NB4 (cell line): ENCODE measurements at places on chromosomes 2 and 18.

DNA sequence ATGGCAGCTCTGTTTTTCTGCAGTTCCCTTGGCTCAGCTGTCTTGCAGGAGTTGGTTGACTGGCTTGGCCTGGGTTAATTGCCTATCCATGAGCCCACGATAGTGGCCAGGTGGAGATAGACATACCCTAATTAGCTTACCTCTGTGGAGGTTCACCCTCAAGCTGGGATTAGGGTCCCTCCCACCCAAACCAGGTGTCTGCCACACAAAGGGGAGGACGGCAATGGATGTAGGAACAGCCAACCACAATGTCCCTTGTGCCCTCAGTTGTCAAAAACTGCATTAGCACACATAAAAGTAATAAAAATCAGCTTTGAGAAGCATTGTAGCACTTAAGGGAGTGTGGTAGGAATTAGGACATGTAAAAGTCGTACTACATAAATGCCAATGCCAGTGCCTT, 4.2 kb downstream of the CYP27A1 start:
- DNase-seq = no peak

DNA sequence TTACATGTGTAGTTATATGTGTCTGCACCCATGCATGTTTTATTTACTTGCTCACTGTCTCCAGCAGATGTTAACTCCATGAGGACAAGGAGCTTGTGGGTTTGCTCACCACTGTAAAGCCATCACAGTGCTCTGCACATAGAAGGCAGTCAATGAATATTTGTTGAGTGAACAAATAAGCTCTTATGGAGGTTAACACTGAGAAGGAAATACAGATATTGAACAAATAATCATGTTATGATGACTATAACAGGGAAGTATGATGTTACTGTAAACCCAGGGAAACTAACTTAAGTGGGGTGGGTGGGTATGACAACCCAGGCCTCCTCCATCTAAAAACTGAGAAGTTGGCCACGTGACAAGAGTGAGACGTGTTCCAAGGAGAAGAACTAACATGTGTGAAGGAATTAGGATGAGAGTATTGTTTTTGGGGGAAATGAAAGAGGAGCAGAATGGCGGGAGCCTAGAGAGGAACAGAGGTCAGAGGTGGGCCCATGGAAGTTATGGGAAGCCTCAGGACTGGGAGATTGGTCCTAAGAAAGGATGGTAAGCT, 6.0 kb upstream of the FAM117B start:
- DNase-seq = no peak

DNA sequence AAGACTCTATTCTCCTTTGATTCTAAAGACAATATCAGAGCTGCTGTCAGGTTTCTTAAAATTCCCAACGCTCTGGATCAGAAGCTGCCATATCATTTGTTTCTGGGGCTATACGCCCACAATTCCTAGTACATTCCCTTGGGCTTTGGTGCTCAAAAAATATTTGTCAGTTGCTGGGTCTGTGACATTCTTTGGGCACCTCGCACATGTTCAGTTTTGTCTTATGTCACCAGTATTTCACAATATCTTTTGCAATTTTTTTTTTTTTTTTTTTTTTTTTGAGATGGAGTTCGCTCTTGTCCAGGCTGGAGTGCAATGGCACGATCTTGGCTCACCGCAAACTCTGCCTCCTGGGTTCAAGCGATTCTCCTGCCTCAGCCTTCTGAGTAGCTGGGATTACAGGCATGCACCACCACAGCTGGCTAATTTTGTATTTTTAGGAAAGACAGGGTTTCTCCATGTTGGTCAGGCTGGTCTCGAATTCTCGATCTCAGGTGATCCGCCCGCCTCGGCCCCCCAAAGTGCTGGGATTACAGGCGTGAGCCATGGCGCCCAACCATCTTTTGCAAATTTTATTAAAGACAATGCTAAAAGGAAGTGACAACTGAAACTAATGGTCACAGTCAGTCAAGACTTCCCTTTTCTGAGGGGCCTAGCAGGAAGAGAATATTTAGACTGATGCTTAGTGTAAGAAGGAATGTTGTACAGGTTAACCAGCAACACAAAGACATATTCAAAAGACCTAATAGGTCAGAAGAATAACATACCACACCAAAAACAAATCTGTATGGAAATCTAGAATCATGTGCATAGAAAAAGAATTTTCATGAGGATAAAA, 6.8 kb downstream of the ZNF397 start:
- peak; percentile 55 for DNase-seq

GRCh38 chr18:39667905-39668304, 2102.3 kb upstream of the CELF4 start:
- no peak for DNase-seq

DNA sequence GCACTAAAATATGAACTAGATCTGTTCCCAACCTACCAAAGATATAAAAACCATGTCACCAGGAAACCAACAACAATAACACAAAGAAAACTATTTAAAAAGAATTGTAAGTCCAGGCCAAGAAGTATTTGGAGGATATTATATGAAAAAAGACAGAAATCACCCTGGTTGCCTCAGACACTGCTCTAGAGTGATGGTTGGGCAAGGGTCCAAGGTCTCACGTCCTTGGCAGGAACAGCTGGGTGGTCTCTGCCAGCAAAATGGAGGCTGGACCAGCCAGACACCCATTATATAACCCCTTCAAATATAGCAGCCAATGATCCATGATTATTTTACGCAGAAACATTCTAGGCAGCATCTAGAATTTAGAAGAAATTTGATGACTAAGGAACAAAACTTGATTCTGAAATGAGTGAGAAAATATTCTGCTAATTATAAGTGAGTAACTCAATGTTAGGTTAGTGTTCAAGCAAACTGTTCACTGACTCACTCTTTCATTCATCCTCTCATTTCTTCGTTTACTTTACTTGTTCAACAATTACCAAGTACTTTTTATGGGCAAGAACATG, 35.4 kb downstream of the MRPL35 start:
- DNase-seq = no peak

- no peak for DNase-seq
Observed at GRCh38 chr18:13283746-13284145, 65.2 kb downstream of the LDLRAD4 start.

- no peak for DNase-seq
Observed at GRCh38 chr2:25989154-25989553, 6.9 kb upstream of the KIF3C start.

- DNase-seq = peak; percentile 49
Observed at GRCh38 chr2:70002241-70002899, 40.9 kb upstream of the ASPRV1 start.

DNA sequence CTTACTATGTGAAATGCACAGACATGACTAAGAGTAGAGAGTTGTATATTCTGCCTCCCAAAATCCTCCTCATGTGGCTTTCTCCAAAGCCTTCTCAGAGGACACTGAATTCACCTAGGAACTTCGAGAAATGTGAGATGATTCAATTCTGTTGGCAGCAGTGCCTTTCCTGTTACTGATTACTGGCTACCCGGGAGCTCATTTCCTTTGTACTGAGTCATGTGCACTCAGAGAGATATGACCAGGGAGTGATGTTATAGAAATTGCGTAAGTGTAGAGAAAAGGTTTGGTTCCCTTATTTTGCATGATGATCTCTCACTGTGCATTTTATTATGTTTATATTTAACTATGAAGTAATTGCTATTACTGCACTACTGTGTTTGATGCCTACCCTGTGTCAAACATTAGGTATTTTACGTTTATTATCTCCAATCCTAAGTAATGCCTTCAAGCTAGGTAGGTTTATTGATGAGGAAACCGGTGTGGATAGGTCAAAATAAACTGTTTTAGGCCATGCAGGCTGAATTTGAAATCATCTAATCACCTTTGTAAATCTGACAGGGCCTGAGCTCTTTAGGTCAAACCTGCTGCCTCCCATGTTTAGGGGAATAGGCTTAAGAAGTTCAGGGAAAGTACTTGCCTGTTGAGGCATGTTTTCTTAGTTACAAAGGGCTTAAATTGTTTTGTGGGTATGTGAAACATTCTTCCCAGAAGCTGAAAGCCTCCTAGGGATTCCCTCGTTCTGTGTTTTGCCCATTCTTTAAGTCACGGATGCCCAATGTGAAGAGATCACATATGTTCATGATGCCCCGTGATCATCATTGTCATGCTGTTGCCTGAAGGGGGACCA, 86.8 kb downstream of the FMNL2 start:
- peak; percentile 91 for DNase-seq

GRCh38 chr2:127086990-127087790, 19.8 kb downstream of the BIN1 start:
- peak; percentile 97 for DNase-seq

- no peak for DNase-seq
Observed at GRCh38 chr18:79224381-79224780, 155.2 kb downstream of the ATP9B start.

GRCh38 chr2:170235860-170236679, 58.1 kb downstream of the MYO3B start:
- DNase-seq = peak; percentile 73

DNA sequence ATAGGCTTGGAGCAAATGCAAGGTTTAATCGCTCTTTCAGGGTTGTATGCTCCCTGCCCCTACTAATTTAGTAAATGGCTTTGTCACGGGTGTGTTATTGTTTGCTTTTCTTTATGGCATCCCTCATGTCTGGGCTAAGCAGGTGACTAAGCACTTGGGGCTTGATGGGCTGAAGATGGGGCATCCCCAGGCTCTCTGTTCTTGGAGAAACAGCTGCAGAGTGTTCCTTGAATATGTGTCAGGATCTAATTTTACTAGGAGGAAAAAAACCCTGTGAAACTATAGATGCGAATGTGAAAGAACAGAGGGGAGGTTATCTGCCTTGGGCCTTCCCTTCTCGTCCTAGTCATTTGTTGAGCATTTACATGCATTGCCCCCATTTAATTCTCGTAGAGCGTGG, 94.7 kb upstream of the TAF1B start:
- no peak for DNase-seq

- DNase-seq = no peak
Observed at GRCh38 chr2:206981086-206981674, 41.9 kb downstream of the CPO start.

- peak; percentile 64 for DNase-seq
Observed at GRCh38 chr2:152319822-152320570, 15.0 kb upstream of the FMNL2 start.

GRCh38 chr2:50556934-50557575, 474.9 kb downstream of the NRXN1 start:
- no peak for DNase-seq

DNA sequence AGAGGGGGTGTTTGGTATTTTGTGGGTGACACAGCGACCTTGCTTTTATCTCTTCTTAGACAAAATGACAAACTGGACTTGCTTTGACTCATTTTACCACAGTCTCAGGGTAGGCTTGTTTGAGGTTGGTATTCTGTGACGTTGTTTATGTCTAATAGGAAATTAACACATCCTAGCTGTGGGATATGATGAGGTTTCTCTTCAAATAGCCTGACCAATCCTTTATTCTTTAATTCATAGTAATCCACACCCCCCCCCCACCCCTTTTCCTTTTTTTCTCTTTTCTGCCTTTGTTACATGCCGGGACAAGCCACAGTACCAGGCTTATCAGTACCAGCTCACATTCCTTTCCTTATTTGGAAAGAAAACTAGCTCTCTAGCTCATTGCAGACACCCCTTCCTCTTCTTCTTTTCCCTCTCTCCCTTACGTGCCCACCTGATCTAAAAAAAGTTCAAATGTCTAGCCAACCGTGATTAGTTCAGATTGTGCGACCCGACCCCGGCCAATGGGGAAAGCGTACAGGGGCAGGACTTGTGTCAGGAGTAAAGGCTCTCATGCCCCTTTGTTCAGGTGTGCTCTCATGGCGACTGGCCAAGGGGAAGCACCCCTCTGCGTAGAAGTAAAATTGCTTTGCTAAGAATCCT, 52.2 kb upstream of the PTPRM start:
- DNase-seq = no peak

DNA sequence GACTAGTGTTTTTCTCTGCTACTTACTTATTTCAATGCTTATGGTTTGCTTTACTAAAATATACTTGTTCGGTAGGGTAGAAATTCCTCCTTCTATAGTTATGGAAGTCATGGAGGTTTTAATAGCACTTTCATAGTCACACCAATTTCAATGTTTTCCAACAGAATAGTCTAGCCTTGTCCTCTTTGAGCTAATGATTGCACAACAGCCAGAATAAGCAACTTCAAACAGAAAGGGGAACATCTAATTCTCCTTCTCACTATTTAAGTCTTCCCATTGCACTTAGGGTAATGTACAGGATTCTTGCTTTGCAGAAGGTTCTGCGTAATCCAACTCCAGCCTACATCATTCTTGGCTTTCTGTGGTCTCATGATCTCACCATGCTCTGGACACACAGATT, 287.7 kb upstream of the GCFC2 start:
- DNase-seq = peak; percentile 4

DNA sequence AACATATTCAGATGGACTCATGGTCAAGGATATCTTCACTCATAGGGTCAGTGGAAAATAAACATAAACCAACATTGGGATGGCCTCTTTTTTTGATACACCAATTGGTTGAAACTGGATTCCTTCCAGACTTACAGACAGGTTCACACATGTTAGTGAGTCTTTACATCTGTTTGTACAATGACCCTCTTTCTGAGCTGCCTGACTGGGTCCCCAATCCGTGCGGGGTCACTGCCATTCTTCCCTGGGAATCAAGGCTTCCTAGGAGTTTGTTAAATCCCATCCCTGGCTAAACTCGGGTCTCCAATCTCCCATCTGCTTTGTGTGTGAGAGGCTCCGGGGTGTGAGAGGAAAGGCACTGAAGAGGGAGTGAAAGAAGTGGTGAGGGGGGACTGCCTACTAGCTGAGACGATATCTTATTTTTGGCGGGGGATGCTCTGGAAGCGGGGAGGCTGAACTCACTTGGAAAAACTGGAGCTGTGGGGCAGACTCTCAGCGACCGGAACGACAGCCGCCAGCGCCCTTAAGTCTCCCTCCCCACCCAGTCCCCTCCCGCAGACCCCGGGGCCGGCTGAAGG, 487 bp downstream of the STARD6 start:
- DNase-seq = no peak
